Thoracic aorta (tissue), 2 donors: ENCODE measurements at places on chromosomes 5 and 9. TPM values are rescaled to one million over a fixed set of nuclear protein-coding genes. Genes with fewer than 3 reads are reported as not detected.

GRCh38 chr5:6780802-6781391, 67.7 kb downstream of the TENT4A start:
- H3K4me3 ChIP-seq: no peak overlapping the region
- H3K4me1 ChIP-seq: no peaks in the 10 kb centered on the region
- no peak for DNase-seq
- no peak overlapping the region for H3K27ac ChIP-seq
- no peaks in the 10 kb centered on the region for H3K36me3 ChIP-seq

DNA sequence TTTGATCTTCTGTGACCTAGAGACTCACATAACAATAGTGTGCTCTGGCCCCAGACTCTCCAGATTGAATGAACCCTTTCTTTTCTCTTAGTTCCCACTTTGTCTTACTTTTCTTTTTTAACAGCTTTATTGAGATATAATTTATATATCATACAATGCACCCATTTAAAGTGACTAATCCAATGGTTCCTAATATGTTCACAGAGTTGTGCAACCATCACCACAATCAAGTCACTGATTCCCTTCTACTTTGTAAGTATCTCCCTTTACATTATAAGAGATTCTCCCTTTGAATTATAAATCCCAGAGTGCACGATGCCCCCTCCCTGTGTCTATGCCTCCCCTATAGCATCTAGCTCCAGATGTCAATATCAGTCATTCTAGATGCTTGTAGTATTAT, 172.4 kb downstream of the HINT1 start:
- no peak overlapping the region for H3K4me3 ChIP-seq
- H3K27ac ChIP-seq: no peak overlapping the region
- DNase-seq: no peak
- no peaks in the 10 kb centered on the region for H3K27me3 ChIP-seq
- H3K36me3 ChIP-seq: no peaks in the 10 kb centered on the region

DNA sequence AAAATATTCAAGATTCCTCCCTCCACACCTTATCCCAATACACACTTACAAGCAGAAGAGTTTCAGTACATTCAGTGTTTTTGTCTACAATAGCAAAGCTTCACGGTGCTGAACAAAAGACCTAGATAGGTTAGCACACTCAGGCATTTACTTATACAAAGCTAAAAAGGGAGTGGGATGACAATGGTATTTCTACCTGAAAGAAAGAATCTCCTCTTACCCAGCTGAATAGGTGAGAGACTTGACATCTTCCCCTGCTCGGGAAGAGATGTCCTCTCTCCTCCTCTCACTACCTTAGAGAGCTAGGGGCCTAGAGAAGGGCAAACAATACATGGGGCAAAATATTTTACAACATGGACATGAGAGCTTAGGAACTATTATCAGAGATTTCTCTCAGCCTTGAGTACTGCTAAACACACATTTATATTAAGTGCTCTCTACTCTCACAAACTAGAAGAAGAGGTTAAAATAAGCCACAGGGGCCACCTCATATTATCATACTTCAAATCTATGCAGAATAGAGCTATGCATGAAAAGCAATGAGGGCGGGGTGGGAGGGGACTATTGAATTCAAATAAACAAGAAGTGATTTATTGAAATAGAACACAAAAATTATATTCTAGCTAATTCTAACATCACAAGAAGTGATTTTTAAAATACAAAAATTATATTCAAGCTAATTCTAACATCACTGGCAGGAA, 38.6 kb upstream of the RNF38 start:
- no peak overlapping the region for H3K4me3 ChIP-seq
- H3K27ac ChIP-seq: no peak overlapping the region
- no peak for DNase-seq

The SLC23A1 gene
- total RNA-seq: not detected

The ANKDD1B gene
- total RNA-seq: 1.6 TPM
